ENCODE measurements at places on chromosomes 1 and 21. TPM values are rescaled to one million over a fixed set of nuclear protein-coding genes. Genes with fewer than 3 reads are reported as not detected.

The EXTL1 gene
- 2.3 TPM for total RNA-seq

DNA sequence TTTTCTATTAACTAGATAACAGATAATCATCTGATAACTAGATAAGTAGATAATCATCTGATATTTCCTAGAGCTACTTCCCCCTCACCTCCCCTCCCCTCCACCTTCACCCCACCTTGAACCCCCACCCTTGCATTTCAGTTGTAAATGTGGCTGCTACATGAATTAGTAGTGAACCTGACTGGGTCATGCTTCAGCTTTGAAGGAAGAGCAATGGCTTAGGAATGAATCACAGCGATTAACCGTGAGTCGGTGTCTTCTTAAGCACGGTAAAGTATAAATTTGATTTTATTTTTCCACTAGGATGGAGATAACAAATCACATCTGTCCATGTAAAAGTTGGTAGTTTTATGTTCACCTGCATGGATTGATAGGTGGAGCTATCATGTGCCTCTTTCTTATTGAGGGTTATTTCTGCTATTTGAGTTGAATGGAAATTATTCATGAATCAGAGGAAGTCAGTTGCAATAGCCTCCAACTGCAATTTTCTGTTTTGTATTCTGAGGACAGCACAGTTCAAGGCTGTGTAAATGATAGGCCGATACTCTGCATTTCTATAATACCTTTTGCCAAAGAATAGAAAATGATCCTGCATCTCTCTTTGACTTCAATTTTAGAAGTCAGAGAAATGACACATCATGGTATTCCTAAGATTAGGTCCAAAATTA, 235.0 kb downstream of the PTGER3 start:
- no peak for DNase-seq

DNA sequence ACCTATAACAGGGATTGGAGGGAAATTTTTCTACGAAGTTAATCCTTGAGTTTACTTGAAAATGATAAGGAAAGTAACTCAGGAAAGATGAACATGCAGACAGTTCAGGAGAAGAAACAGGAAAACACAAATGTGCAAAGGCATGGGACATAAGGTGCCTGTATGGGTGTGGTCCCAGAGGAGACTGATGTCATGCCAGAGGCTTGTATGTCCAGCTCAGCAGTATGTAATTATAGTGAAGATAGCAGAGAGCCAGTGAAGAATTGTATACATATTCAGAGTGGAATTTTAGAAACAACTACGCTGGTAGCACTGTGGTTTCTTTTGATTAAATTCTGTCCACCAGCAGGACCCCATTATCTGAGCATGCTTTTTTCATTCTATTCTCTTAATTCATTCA, 179.5 kb downstream of the LRRC7 start:
- DNase-seq: no peak

GRCh38 chr1:151060007-151060656, at the start of gene MLLT11:
MLLT11 (plus strand) TSS chr1:151060397; CDS start chr1:151067225, 6,828 bp downstream.
- DNase-seq: peak; percentile 57

- DNase-seq: no peak
Observed at GRCh38 chr21:30116479-30116878, 50.1 kb downstream of the CLDN17 start.

All from occipital lobe (tissue), 3 donors.